ENCODE measurements at places on chromosomes 7 and 10.

- DNase-seq = no peak
Observed at GRCh38 chr7:140155428-140155827, 21.4 kb downstream of the KDM7A start.

- peak; percentile 70 for DNase-seq
Observed at GRCh38 chr7:34320926-34321661, 336.9 kb upstream of the NPSR1 start.

- peak; percentile 21 for DNase-seq
Observed at GRCh38 chr10:123945325-123945920, 53.8 kb upstream of the CPXM2 start.

DNA sequence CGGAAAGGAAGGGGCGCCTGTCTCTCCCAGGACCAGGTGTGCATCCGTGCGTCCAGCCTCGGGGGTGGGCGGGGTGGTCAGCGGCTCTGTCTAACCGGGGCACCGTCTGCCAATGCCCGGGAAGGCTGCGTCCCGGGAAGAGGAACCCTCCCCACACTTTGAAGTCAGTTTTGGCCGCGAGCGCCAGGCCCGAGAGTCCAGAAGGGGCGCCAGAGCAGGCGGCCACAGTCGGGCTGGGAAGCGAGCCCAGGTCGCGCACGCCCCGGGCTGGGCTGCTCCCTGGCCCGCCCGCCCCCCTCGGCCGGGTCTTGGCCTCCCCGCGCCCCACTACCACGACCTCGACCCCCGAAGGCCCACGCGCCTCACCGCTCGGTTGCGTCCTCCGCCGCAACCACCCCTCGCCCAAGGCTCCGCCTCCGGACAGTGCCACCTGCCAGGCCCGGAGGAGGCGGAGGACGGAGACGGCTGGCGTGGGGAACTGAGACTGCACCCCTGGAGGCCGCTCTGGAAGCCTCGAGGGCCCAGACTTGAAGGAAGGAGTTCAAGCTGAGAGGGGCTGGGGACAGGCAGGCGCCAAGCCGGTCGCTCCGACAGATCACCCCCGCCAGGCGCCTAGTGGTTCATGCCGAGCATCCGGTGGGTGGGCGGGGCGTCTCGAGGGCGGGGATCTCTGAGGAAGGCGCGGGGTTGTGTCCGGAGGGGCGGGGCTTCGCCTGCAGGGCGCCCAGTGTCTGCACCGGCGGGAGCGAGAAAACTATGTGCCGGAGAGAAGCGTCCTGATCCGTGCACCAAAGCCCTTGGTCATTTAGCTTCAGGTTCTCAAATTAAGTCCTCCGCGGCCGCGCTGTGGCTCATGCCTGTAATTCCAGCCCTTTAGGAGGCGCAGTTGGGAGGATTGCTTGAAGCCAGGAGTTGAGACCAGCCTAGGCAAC lies at the start of gene BRAT1:
TSS of gene BRAT1 (minus strand) at position 404 of the 932 bp plus-strand sequence. CDS start 1,093 bp downstream, outside the sequence.
- peak; percentile 95 for DNase-seq

GRCh38 chr7:100546129-100546925 lies 7.3 kb downstream of the AGFG2 start:
- peak; percentile 36 for DNase-seq

- DNase-seq = no peak
Observed at GRCh38 chr7:15593382-15593781, 31.6 kb upstream of the AGMO start.

GRCh38 chr10:123909866-123910265 lies 18.3 kb upstream of the CPXM2 start:
- no peak for DNase-seq

GRCh38 chr10:72075376-72076115 lies 12.8 kb downstream of the SPOCK2 start:
- no peak for DNase-seq
